Tibial artery (tissue), 4 donors: ENCODE measurements at places on chromosomes 7 and 10.

GRCh38 chr10:98338896-98339295, 70.9 kb upstream of the LOXL4 start:
- no peak for DNase-seq
- H3K4me3 ChIP-seq = no peak overlapping the region
- H3K27ac ChIP-seq = no peak overlapping the region
- no peaks in the 10 kb centered on the region for H3K36me3 ChIP-seq

DNA sequence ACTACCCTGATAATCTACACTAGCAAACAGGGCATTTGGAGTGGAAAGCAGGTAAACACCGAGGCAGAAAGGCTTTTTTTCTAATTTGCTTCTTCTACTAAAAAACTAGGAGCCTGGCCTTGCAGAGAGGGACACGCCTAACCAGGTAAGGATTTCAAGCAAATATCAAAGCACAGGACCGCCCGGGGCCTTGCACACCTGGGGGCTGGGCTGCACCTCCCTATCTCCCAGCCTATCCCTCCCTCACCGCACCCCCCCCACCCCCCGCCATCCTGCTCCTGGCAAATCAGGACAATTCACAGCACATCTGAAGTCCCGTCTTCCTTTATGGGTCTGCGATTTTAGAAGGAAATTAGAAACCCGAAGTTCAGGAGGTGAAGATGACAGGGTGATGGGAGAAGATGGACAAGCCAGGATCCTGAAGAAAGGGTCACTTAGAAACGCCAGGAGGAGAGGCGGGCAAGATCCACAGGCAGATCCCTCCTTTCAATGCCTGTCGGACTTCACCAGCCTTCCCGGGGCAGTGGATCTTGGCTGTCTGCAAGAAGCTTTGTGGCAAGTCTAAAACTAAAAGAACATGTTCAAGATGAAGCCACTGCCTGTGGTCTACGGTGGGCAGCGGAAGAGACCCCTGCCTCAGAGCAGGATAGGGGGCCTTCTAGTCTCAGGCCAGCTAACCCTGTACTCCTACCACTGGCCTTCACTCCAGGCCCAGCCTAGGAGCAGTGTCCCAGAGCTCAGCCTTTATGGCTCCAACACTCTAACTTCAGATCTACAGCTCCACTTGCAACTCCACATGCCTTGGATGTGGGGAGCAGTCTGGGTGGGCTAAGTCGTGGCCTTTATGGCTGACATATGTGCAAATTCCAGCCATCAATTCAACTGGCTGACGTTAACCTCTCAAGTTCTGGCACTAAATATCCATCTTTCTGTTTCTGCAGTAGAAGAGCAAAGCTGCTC, 43.9 kb downstream of the TNS3 start:
- no peaks in the 10 kb centered on the region for H3K27me3 ChIP-seq
- no peak for DNase-seq
- peak overlapping the region; percentile 52 for H3K27ac ChIP-seq
- H3K4me1 ChIP-seq = no peaks in the 10 kb centered on the region

- DNase-seq = no peak
- H3K27me3 ChIP-seq = no peaks in the 10 kb centered on the region
- no peaks in the 10 kb centered on the region for H3K36me3 ChIP-seq
- H3K4me3 ChIP-seq = no peak overlapping the region
- H3K27ac ChIP-seq = no peak overlapping the region
These were observed 88.6 kb downstream of the VWDE start for GRCh38 chr7:12315049-12315448.

DNA sequence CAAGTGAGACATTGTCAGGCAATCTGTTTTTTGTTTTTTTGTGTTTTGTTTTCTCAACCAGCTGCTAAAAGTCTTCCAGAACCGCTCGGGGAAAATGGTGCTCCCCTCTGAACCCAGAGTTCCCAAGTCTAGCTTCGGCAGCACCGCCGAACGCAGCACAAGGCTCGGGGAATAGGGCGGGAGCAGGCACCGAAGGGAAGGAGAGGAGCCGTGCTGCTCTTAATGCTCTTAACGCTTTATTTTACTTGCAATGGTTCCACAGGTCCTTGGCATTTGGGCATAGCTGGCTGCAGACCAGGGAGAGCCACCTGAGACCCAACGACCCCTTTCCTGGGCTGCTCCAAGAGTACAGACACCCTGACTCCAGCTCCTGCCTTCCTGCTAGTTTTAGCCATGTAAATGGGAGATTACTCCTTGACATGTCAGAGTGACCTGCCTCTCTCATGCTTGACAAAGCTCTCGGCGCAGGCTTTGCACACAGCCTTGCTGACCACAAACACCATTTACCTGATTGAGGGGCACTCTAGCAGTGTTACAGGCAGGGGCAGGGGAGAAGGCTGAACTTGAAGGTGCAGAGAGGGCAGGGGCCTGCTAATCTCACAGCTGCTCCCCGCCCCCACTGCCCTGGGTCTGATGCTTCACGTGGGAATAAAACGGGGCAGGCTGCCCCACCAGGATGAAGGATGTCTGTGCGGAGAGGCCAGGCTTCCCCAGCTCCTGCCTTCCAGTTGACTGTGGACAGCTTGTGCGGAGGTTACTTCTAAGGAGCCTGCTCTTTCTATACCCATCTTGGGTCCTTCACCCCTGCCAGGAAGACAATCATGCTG, 58.6 kb upstream of the EFCAB10 start:
- H3K4me3 ChIP-seq = no peak overlapping the region
- H3K27me3 ChIP-seq = no peaks in the 10 kb centered on the region
- no peak for DNase-seq
- peaks cover 71% of the 10 kb centered on the region for H3K36me3 ChIP-seq
- H3K4me1 ChIP-seq = no peaks in the 10 kb centered on the region

GRCh38 chr10:125719173-125720001, at the start of gene EDRF1:
Gene EDRF1, plus strand, starts transcription at chr10:125719709. Its CDS starts 99 bp downstream, at chr10:125719808.
- no peaks in the 10 kb centered on the region for H3K27me3 ChIP-seq
- peaks cover 12% of the 10 kb centered on the region for H3K4me1 ChIP-seq
- peaks cover 30% of the 10 kb centered on the region for H3K36me3 ChIP-seq
- peak; percentile 98 for DNase-seq
- H3K27ac ChIP-seq = peak within 1 kb of the TSS; percentile 91

- no peak for DNase-seq
- H3K36me3 ChIP-seq = no peaks in the 10 kb centered on the region
- no peak overlapping the region for H3K4me3 ChIP-seq
These were observed 681 bp upstream of the SPOCK2 start for GRCh38 chr10:72088889-72089575.

GRCh38 chr7:15209429-15209828, 306.9 kb upstream of the DGKB start:
- H3K4me1 ChIP-seq = no peaks in the 10 kb centered on the region
- H3K36me3 ChIP-seq = no peaks in the 10 kb centered on the region
- no peak overlapping the region for H3K4me3 ChIP-seq
- DNase-seq = no peak

GRCh38 chr7:151251689-151252560, 3.4 kb upstream of the SMARCD3 start:
- H3K36me3 ChIP-seq = no peaks in the 10 kb centered on the region
- H3K27me3 ChIP-seq = no peaks in the 10 kb centered on the region
- peak; percentile 69 for DNase-seq
- H3K4me1 ChIP-seq = peaks cover 6% of the 10 kb centered on the region
- H3K27ac ChIP-seq = peak overlapping the region; percentile 95
